ENCODE measurements at places on chromosomes 6 and 20.

DNA sequence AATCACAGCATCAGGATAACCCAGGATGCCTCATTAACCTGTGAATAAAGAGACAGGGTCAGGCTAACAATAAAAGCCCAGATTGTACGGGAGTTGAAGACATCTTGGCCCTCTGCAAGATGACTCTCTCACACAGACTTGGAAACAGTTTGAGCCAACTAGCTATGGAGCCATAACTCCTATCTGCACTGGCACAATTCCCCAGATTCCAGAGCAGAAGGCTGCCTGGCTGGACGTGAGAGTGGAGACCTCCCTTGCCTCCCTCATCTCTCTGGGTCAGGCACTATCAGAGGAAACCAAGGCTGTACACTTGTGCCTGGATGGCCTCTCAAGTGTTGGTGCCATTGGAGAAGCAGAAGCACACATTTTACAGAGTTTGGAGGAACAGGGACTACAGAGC, 312.6 kb downstream of the THBS2 start:
- no peak for DNase-seq

DNA sequence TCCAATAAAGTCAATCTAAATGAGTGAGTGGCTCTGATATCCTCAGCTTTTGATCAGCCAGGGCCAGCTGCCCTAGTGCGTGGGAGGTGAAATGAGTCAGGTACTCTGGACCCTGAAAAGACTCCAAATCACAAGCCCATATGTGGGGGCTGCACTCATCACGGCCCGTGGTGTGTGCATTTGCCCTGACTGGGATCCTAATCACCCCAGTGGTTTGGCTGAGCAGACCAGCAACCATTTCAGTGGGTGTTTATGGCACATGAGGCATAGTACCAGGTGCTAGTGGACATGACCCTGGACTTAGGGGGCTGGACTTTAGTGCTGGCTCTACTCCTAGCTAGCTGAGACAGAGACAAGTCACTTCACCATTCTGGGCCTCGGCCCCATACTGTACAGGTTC, 39.4 kb downstream of the SCML4 start:
- no peak for DNase-seq

- no peak for DNase-seq
Measured at GRCh38 chr20:43300901-43301300, 111.2 kb upstream of the PTPRT start.

DNA sequence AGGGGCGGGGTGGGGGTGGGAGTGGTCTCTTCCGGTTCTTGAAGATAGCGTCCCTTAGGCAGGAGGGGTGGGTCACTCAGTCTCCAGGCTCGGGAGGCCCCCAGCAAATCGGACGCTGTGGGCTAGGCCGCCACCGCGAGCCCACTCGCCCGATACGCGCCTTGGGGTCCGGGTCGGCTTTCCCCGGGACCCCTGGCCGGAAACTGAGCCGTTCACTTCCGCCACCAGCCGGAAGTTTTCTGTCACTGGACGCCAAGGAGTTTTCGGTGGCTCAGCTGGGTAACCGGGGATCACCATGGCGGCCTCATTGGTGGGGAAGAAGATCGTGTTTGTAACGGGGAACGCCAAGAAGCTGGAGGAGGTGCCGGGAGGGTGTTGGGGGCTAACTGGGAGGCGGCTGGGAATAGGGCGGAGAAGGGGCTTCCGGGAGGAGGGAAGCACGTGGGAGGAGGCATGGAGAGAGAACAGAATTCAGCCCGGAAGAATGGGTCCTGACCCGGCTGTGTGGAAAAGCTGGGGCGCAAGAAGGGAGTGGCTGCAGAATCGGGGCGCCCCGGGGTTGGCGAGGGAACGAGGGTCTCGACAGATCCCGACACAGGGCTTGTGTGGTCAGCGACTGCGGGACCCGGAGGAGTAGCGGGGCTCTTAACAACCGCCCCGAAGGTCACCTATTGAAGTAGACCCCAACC, at the start of gene ITPA:
Gene ITPA, plus strand, starts transcription at position 242 of the 689 bp plus-strand sequence. Its CDS starts 54 bp downstream, at position 296.
- no peak for DNase-seq

- no peak for DNase-seq
Measured at GRCh38 chr6:43368259-43369160, 937 bp downstream of the ZNF318 start.

DNA sequence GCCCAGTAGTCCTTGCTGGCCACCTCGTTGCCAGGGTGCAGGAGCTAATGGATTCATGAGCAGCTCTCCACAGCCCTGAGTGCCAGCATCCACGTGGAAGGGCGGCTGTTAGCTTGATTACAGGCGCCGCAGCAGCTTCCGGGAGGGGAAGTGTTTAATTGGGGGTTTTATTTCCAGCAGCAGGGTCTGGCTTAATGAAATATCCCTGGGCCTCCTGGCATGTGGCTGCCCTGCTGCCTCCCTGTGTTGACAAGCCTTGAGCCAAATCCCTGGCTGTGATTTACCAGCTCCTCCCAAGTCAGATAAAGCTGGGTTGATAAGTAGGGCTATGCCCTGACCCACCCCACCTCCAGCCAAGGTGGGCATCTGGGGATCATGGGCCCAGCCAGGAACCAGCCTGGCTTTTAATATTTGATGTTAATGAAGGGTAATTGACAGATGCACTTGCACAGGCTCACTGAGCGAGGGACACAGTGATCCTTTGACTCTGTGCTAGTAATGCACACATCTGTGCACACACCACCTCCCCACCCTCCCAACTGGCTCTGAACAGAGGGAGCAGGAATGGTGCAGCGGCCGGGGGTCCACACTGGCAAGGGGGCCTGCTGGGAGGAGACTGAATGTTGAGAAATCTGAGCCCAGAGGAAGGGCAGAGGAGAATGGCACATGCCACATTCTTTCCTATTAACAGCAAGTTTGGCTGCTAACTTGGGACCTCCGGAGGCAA, 13.6 kb downstream of the GLP1R start:
- DNase-seq, result no peak

- DNase-seq, result no peak
Measured at GRCh38 chr6:45835721-45836437, 179.8 kb downstream of the CLIC5 start.

DNA sequence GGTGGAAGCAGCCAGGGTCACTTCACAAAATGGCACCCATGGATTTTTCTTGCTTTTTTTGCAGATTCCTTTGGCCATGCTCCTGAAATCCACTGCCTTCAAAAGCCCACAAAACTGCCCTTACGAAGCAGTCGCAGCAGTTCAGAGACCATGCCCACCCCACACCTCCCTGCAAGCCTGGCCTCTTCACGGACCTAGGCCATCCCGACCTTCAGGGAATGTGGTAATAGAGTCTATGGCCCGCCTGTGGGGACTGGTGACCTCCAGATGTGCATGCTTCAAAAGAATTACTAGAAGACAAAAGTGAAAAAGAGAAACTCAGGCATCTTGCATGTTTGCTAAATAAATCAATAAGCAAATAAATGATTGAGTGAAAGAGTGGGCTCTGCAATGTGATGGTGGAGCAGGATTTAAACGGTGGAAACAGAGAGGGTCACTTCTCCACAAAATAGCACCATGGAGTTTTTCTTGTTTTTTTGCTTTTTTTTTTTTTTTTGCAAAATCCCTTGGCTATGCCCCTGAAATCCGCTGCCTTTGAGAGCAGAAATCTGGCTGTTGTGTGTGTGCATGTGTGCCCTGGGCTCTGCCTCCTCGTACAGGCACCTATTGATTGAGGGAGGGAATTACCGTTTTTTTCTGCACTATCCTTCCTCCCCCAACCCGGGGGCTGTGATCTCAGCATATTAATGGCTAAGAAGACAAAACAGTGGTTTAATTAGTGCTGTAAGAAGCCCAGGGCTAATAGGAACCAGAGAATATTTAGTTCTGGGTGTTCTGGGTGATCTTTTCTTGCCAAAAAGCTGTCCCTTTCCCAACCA, 107.4 kb downstream of the PXDC1 start:
- DNase-seq, result no peak

- no peak for DNase-seq
Measured at GRCh38 chr6:106825156-106825555, 149.4 kb downstream of the CD24 start.

- no peak for DNase-seq
Measured at GRCh38 chr6:113306552-113307145, 550.5 kb upstream of the MARCKS start.

GRCh38 chr6:24448828-24449525, 40.4 kb downstream of the GPLD1 start:
- DNase-seq, result no peak

- DNase-seq, result no peak
Measured at GRCh38 chr6:71579902-71580301, 291.3 kb downstream of the OGFRL1 start.

DNA sequence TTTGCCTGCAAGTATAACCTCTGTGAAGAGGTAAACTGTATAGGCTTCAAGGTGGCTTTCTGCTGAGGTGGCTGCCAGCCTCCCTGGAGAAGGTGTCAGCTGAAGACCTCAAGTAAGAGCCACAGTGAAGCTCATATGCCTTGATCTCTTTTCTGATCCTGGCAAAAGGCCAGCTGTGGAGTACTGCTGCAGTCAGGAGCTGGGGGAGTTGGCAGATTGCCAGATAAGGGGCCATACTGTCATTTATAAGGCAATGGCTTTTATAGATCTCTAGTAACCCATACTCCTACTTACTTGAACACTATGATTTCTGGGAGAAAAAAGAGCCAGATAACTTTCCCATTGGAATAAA, 8.8 kb upstream of the CEP85L start:
- DNase-seq, result no peak

DNA sequence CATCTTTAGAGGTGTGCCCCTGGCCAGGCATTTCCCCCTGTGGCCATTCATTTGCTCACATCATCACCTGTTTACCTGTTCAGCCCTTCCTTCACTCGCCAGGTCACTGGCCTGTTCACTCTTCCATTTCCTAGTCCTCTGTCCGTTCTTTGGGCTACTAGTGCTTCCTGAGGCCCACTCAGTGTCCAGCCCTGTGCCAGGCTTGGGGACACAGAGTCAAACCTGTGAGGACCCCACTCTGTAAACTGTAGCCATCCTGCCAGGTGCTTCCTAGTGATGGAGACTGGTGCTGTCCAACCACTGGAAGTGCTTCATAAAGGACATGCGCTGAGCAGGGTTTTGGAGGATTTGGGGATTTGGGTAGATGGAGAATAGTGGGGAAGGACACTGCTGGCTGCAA, 3.5 kb downstream of the DLGAP4 start:
- DNase-seq, result no peak

DNA sequence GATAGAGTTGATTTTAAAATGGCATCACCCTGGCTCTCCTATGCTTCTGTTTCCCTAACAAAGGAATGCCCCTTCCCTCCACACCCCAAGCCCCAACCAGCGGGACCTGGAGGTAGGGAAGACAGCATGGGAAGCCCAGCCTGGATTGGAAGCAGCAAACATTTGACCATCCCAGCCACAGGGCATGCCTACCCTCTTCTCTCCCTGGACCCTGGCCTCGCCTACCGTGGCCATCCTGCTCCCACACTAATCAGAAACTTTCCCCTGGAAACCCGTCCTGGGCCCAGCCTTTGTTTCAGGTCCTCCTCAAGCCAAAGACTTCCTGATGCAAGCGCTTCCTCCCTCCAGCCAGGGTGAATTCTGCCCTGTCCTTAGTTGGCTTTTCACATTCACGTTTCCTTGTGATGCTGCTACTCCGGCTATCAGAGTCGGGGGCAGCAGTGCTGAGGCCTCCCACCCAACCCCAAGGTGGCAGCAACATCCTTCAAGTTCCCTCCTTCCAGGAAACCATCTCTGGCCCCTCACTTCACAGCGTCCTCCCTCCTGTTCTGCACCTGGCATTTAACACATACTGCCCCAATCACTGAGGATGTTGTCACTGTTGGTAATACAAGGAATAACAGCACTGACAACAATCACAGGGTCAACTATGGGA, 18.2 kb upstream of the ANGPT4 start:
- no peak for DNase-seq

DNA sequence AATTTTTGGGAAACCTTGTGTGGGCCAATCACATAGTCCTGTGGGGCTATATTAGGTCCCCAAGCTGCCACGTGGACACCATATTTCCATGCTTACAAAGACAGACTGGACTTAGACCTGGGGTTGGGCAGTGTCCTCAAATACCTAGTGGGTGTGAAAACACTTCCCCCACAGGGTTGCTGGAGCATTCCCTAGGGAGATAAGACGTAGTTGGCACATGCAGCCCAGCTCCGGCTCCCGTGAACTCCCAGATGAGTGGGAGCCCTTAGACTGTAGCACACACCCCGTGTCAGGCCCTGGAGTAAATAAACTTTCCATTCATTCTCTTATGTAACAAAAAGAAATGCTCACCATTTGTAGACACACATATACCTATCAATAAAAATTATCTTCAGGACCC, 14.2 kb downstream of the KCNG1 start:
- no peak for DNase-seq

GRCh38 chr6:45116714-45117410, 211.3 kb upstream of the RUNX2 start:
- DNase-seq, result no peak

GRCh38 chr6:133958791-133959190, 5.8 kb downstream of the TBPL1 start:
- DNase-seq, result no peak

DNA sequence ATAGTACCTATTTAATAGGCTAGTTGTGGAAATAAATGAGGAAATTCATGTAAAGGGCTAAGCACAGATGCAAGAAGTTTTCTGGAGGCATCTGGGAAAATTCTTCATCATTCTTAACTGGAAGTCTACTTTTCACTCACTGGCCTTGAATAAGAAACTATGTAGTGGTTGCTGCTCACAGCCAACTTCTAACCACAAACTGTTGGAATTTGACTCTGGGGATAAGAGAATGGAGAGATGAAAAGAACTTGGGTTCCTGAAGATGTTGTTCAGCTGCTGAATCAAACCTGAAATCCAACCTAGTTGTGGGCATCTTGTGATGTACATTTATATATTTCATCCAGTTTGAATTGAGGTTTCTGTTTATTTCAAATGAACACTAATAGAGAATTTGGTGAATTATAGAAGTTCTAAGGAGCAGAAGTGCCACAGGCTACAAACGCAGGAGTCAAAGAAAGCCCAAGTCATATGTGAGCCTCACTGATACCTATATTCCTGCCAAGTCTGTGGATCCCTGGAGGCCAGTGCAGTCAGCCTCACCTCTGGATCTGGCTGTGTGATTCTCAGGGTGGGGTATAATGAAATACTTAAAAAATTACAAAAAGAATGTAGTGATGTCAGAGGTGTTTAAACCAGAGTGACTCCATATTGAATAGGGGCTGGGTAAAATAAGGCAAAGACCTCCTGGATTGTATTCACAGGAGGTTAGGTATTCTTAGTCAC, 18.7 kb upstream of the MEI4 start:
- no peak for DNase-seq

DNA sequence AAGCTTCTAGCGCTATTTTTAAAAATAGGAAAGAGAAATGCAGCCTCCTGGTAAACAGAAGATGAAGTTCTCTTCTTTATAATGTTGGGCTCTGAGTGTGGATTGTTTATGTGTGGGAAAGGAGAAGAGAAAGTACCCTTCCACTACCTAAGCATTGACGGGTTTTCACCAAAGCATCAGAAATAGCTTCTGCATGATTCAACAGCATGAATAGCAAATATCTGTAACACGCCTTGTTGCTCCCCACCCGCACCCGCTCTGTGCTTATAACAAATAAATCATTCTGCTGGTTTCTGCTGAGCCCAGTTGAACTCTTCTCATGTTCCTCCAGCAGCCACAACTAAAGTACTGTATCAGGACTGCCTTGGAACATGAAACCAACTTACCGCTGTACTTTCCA, 20.7 kb downstream of the TXLNB start:
- DNase-seq, result no peak

GRCh38 chr6:15876406-15876805, 213.6 kb upstream of the DTNBP1 start:
- DNase-seq, result peak; percentile 48

Measured in SIG-M5 (cell line).